OCI-LY7 (cell line): ENCODE measurements at places on chromosomes 13 and 19. TPM values are rescaled to one million over a fixed set of nuclear protein-coding genes. Genes with fewer than 3 reads are reported as not detected.
A peak's percentile ranks its signal among the peaks of the same experiment; 100 is the strongest.

GRCh38 chr13:98478189-98479129 is 98.4 kb downstream of the STK24 start:
- DNase-seq: peak; percentile 6

The ZNF556 gene
- not detected in 2 replicates for total RNA-seq

- DNase-seq: peak; percentile 93
Observed at GRCh38 chr19:6476155-6476895, 5.3 kb downstream of the DENND1C start.

The SIGLEC12 gene
- total RNA-seq: not detected in 2 replicates

The KLK3 gene
- not detected in 2 replicates for total RNA-seq

DNA sequence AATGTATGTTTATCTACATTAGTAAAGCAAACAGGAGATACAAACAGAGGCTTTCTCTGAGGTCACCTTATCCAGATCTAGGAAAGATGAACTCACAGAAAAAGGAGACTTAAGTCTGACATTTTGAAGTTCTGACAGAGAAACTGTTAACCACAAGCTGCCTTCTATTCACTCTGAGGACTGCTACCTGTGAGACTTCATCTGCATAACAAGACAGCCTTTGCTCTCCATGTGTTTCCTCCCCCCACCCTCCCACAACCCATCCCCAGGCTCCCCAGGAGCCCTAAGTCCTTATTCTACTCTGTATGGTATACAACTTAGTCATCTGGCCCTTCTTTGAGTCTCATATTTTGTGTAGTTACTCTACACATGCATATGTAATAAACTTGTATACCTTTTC is 699.0 kb downstream of the FGF9 start:
- no peak for DNase-seq

The DOHH gene
- total RNA-seq: 9.8 and 11.3 TPM in 2 replicates

The KLF16 gene
- 39.1 and 44.4 TPM in 2 replicates for total RNA-seq

DNA sequence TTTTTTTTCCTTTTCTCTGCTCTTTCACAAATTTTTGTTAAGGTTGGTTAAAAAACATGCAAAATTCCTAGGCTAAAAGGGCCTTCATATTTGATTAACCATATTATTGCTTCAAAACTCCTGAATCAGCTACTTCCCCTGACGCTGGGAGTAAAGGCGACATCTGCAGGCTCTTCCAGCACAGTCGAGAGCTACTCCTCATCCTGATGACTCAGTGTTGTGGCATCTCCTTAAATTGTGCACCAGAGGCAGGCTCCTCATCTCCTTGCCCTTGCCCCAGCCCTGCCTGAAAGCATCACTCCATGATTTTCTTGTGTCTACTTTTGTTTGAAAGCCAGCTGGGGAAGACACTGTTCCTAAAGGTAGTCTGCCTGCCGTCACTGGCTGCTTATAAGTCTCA is 24.5 kb upstream of the SOX1 start:
- DNase-seq: no peak

The OR4F17 gene
- total RNA-seq: 0.88 TPM in 1 of 2 replicates, not detected in the other

The RGCC gene
- total RNA-seq: 89.5 and 101 TPM in 2 replicates

DNA sequence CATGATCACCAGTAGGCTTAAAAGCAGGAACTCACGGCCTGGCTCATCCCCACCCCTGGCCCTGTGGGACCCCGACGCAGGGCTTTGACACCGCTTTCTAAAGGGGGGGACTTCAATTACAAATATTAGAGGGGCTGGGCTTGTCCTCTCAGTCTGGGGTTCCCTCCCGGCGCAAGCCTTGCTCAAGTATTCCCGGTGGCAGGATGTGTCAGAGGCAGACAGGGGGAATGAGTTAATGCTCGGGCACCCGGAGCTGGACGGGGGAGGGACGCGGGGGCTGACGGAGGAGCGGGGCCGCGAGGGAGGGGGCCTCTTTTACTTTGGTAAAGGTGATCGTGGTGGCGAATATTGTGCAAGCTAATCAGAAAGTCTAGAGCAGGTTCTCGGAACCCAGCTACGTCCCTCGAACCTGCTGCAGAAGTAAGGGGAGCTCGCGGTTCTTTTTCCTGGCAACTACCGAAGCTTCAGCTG is 1.1 kb downstream of the FGF14 start:
- DNase-seq: no peak

GRCh38 chr13:110209950-110210603 is 96.9 kb downstream of the COL4A1 start:
- DNase-seq: no peak

DNA sequence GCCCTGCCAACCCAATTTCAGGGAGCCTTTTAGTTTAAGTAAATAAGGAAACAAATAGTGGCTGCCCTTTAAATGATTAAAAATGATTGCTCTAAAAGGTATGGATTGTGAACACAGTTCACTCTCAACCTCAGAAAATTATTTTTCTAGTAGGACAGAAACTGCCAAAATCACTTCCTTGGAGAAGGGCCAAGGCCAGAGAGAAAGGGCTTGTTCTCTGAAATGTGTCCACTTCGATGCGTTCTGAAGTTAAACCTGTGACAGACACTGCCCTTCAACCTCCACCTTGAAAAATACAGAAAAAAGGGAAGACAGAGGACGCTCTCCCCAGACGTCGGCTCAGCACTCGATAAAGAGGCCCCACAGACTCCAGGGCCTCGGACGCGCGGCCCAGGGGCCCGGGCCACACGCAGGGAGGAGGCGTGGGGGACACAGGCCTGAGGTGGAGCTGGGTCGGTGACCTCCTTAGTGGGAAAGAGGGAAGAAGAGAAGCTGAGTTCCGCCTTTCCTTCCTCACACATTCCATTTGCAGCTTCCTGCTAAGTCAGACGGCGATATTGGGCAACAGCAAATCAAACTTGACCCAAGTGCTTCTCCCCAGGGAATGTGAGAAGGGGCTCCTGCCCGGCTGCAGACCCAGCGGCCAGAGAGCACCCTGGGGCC is 63.6 kb downstream of the RASA3 start:
- no peak for DNase-seq

The FFAR2 gene
- not detected in 2 replicates for total RNA-seq

DNA sequence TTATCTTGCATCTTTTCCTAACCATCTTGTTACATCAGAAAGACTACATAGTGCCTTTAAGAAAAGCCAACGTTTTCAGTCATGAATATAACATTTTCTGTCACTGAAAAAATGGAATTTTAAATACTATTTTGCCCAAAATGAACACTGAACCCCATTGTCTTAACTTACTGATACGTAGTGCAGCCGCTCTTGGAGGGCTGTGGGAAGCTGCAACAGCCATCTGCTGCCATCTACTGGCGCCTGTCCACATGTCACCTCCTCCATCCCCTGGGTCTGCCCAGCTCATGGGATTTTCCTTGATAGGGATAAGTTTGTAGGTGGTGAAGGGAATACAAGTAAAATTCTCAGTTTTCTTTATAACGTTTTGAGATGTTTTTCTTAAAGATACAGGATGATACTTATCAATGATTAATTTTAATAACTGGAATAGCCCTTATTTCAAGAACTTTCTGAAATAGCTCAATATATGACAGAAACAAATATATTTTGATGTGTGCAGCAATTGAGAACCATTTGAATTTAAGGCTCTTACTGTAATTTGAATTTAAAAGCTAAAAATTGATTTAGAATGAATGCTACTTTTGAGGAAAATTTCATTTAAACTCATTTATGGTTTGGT is 73.7 kb downstream of the GGACT start:
- peak; percentile 39 for DNase-seq

GRCh38 chr19:45542234-45542668 is 35.0 kb downstream of the VASP start:
- DNase-seq: no peak

The BCL3 gene
- 18.6 and 22.9 TPM in 2 replicates for total RNA-seq

- no peak for DNase-seq
Observed at GRCh38 chr19:391726-392374, 17.1 kb downstream of the C2CD4C start.

The CEACAM6 gene
- total RNA-seq: not detected in 2 replicates

GRCh38 chr19:41691268-41691970 is 3.3 kb upstream of the CEACAM7 start:
- no peak for DNase-seq

DNA sequence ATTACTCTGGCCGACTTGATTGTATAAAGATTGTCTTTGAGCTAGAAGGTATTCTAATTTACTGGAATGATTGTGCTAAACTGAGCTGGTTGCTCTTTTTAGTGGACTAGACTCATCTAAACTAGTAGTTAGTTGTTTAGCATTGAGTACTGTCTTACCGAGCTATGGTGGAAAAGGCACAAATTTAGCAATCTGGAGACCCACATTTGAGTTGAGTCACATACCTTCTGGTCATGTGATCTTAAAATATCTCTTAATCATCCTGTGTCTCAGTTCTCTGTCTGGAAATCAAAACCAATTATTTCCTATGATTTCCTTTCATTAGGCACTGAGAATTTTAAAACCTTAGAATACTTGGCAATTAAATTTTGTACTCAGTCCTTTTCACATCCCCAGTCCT is 349.5 kb downstream of the IRS2 start:
- DNase-seq: no peak
